ENCODE measurements at places on chromosomes 7 and 10. TPM values are rescaled to one million over a fixed set of nuclear protein-coding genes. Genes with fewer than 3 reads are reported as not detected.

Gene TACR2
- total RNA-seq, result not detected

Gene ZNF438
- 5.4 TPM for total RNA-seq

Gene SPAG6
- total RNA-seq, result not detected

Gene AKR1E2
- 2.9 TPM for total RNA-seq

Gene AKR1C4
- not detected for total RNA-seq

Gene GPR146
- 18.6 TPM for total RNA-seq

All from pericardium fibroblast (primary cell).